NCI-H187 (cell line): ENCODE measurements at places on chromosomes 2 and 18.

DNA sequence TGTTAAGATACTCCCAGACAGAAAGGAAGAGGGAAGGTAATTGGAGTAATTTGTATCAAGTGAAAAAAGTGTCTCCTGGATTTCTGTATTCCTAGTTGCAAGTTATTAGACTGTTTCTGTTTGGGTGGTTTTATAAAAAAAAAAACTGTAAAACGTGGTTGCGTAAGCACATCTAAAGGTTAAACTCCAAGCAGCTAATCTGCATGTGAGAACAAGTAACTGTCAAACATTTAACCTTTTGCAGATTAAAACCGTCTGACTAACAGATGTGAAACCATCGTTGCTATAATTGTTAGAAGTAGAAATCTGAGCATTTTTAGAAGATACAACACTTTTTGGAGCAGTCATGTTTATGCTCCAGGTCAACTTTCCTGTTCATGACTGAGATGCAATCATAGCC, 72.3 kb downstream of the AFF3 start:
- DNase-seq: no peak

DNA sequence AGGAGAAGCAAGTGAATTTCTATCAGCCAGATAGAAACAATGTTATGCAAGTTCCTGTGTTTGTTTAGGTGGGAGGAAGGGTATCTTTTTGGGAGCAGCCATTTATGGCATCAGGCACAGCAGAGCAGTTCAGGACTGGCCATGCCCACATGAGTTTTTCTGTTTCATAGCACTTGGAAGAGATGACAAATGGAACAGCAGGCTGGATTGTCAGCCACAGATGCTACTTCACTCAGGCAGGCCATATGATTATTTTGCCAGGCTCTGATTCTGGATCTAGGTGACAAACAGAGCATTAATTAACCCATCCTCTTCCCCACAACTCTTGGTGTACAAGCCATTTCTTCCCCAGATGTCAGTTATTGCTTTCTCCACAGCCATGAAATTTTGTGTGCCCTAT, 63.8 kb downstream of the GALNT13 start:
- DNase-seq: no peak

DNA sequence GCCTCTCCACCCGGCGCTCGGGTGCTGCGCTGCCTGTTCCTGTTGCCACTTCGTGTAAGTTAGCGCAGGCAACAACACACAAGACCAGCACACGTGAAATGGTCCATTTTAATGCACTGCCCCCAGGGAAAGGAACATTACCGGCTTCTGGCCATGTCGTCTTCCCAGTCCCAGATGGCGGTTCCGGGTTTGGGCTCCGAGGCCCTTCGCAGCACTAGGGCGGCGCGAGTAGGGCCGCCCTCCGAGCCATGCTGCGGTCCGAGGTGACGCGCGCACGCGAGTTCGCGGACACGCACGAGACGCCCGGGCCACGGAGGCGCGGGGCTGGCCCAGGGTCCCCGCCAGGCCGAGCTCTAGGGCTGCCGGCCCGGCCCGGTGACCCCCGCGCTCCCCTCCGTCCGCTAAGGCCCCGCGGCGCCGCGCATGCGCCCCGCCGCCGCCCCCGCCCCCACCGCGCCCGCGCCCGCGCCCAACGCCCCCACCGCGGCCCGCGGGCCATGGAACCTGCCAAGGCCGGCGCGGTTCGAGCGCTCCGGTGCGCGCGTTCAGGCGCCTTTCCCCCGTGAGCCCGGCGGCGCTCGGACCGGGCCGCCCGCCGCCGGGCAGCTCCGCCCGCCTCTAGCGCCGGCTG, 367 bp upstream of the ZNF236 start:
- DNase-seq: peak; percentile 29

- no peak for DNase-seq
Observed at GRCh38 chr2:134348760-134349159, 94.9 kb downstream of the MGAT5 start.

GRCh38 chr18:33282142-33282541, 158.4 kb downstream of the CCDC178 start:
- DNase-seq: no peak
